SHP77 (cell line): ENCODE measurements at places on chromosomes 7 and 10.

DNA sequence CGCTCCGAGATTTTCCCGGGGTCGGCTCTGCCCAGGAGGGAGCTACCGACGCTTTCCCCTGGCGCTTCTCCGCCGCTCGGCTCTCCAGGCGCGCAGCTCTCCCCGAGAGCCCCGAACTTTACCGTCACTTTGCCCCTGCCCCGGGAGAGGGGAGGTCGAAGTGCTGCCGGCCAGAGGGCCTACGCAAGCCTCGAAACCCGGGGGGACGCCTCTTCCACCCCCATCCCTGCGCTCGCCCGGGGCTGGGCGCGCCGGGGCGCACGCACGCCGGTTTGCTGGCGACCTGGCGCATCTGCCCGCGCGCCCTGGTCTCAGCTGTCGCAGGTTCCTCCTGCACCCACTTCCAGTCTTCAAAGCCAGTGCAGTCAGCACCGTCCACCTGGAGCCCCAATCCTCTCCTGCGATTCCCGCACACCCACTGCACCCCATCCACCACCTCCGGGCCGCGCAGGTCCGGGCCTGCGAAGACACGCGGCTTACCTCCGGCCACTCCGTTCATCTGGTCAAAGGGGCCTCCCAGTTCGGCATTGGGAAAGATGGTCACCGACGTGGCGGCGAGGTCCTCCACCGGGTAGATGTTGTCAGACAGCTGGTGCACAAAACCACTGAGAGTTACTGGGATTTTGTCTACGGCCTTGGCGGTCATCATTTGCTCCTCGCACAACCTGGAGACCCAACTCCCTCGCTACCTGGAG is 638 bp downstream of the EGR2 start:
- no peak for DNase-seq

- no peak for DNase-seq
Observed at GRCh38 chr10:29612657-29613056, 22.1 kb downstream of the SVIL start.

DNA sequence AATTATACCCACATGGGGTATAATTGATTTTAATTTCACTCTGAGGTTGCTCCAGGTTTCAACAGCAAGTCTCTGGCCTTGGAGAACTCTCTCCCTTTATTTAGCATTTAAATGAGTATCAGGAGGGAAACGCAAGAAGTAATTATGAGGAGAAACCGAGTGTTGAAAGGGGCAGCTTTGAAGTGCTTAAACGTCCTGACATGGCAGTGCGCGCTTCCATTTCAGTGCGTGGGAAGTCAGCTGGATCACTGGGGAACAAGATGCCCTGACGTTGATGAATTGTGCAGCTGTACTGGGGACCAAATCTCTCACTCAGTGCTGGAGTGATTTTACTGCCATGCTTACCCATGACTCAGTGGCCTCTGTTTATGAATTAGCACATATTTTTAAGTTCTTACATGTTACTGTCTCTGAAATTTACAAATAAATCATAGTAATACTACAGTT is 106.0 kb upstream of the PRR15 start:
- DNase-seq, result no peak

GRCh38 chr10:114328874-114329273 is 75.4 kb downstream of the AFAP1L2 start:
- no peak for DNase-seq

DNA sequence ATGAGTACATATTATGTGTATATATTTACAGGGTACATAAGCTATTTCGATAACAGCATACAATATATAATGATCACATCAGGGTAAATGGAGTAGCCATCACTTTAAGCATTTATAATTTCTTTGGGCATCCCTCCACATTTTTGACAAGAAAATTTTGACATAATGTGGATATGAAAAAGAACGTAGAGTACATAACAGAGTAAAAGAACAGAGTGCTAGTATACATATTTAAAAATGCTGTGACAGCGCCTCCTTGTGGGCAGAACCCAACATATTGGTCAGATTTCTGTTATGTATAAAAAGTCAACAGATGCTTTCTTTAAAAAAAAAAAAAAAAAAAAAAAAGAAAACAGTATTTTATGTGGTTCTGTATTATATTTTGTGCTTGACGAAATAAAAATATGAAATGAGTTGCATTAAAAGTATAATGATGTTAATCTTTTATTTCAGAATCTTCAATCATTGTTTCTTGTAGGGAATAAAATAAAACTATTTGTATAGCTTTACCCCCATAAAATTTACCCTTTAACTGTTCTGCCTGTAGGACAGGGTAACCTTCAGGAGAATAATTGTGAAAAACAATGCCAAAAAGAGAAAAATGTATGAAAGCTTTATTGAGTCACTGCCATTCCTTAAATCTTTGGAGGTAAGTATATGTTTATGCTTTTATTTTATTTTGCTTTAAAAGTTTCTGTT is 18.3 kb upstream of the HBP1 start:
- peak; percentile 39 for DNase-seq

- DNase-seq, result no peak
Observed at GRCh38 chr7:112183266-112183665, 22.9 kb downstream of the DOCK4 start.

GRCh38 chr10:102401735-102402511 is 6.4 kb downstream of the NFKB2 start:
- no peak for DNase-seq
